Left lung (tissue), 14 donors: ENCODE measurements at places on chromosomes 1 and 21.

DNA sequence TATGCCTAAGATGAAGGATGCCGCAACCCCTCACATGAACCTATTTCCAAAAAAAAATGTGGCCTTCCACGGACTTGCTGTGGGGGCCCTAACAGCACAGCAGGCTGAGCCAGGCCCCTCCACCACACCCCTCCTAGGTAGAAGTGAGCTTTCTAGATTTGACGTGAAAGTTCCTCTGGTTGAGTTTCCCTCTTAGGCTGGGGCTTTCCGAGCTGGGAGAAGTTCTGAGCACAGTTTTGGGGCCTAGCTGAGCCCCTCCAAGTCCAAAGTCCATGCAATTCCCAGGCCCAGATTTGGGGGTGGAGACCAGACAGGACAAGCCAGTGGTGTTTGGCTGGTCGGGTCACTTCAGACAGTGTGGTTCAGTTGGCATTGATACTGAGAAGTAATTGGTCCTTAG is 13.8 kb upstream of the PHLDA3 start:
- no peak overlapping the region for H3K27ac ChIP-seq
- no peak for DNase-seq
- peaks cover 17% of the 10 kb centered on the region for H3K4me1 ChIP-seq
- no peaks in the 10 kb centered on the region for H3K36me3 ChIP-seq
- H3K27me3 ChIP-seq, result peaks cover 12% of the 10 kb centered on the region
- H3K4me3 ChIP-seq, result no peak overlapping the region

GRCh38 chr1:15027515-15027986 is 126.0 kb upstream of the TMEM51 start:
- no peak overlapping the region for H3K27ac ChIP-seq
- H3K27me3 ChIP-seq, result no peaks in the 10 kb centered on the region
- peak; percentile 86 for DNase-seq
- no peaks in the 10 kb centered on the region for H3K36me3 ChIP-seq
- H3K4me3 ChIP-seq, result no peak overlapping the region
- H3K4me1 ChIP-seq, result peaks cover 10% of the 10 kb centered on the region

- peak overlapping the region; percentile 97 for H3K27ac ChIP-seq
- peaks cover 8% of the 10 kb centered on the region for H3K4me1 ChIP-seq
- H3K36me3 ChIP-seq, result peaks cover 9% of the 10 kb centered on the region
- DNase-seq, result no peak
These were observed 2.4 kb downstream of the CCN1 start for GRCh38 chr1:85582687-85583591.

- no peak for DNase-seq
- H3K4me1 ChIP-seq, result no peaks in the 10 kb centered on the region
- no peak overlapping the region for H3K4me3 ChIP-seq
- H3K36me3 ChIP-seq, result no peaks in the 10 kb centered on the region
- H3K27ac ChIP-seq, result no peak overlapping the region
These were observed 22.7 kb downstream of the INAVA start for GRCh38 chr1:200917291-200917817.

- no peaks in the 10 kb centered on the region for H3K27me3 ChIP-seq
- H3K36me3 ChIP-seq, result no peaks in the 10 kb centered on the region
- H3K27ac ChIP-seq, result no peak overlapping the region
- H3K4me3 ChIP-seq, result no peak overlapping the region
- DNase-seq, result peak; percentile 70
These were observed 10.7 kb downstream of the CASQ2 start for GRCh38 chr1:115757856-115758255.

DNA sequence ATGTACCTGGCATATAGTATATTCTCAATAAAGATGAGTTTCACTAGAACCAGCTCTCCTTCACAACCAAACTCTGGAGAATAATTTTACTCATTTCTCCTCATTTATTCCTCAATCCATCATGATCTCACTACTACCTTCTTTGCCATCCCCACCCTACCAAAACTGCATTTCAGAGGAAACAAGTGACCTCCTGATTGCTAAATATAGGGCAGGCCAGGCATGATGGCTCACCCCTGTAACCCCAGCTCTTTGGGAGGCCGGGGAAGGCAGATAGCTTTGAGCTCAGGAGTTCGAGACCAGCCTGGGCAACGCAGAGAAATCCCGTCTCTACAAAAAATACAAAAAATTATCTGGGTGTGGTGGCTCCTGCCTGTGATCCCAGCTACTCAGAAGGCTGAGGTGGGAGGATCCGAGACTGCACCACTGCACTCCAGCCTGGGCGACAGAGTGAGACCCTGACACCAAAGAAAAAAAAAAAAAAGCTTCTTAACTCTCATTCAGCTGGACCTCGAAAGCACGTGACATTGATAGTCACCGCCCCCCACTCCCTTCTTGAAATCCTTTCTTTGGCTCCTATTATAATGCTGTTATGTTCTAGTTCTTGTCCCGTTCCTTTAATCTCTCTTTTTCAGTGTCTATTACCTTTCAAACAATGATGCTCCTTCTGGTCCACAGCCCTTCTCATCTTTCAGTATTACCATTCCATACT is 2.1 kb downstream of the TESK2 start:
- H3K27ac ChIP-seq, result no peak overlapping the region
- no peaks in the 10 kb centered on the region for H3K36me3 ChIP-seq
- H3K4me3 ChIP-seq, result no peak overlapping the region
- no peaks in the 10 kb centered on the region for H3K27me3 ChIP-seq
- no peak for DNase-seq
- peaks cover 24% of the 10 kb centered on the region for H3K4me1 ChIP-seq

- H3K4me3 ChIP-seq, result no peak overlapping the region
- H3K27me3 ChIP-seq, result no peaks in the 10 kb centered on the region
- H3K4me1 ChIP-seq, result no peaks in the 10 kb centered on the region
- H3K36me3 ChIP-seq, result no peaks in the 10 kb centered on the region
These were observed 4.9 kb upstream of the TENT5C start for GRCh38 chr1:117600966-117601365.

- H3K4me1 ChIP-seq, result no peaks in the 10 kb centered on the region
- no peak overlapping the region for H3K27ac ChIP-seq
- no peaks in the 10 kb centered on the region for H3K27me3 ChIP-seq
- no peak overlapping the region for H3K4me3 ChIP-seq
- no peak for DNase-seq
These were observed 118.9 kb downstream of the HHAT start for GRCh38 chr1:210447456-210448057.

- H3K4me1 ChIP-seq, result peaks cover 49% of the 10 kb centered on the region
- H3K27ac ChIP-seq, result peak overlapping the region; percentile 90
- H3K4me3 ChIP-seq, result peak overlapping the region; percentile 99
- H3K27me3 ChIP-seq, result no peaks in the 10 kb centered on the region
These were observed 640 bp downstream of the JTB start for GRCh38 chr1:153976819-153977249.

DNA sequence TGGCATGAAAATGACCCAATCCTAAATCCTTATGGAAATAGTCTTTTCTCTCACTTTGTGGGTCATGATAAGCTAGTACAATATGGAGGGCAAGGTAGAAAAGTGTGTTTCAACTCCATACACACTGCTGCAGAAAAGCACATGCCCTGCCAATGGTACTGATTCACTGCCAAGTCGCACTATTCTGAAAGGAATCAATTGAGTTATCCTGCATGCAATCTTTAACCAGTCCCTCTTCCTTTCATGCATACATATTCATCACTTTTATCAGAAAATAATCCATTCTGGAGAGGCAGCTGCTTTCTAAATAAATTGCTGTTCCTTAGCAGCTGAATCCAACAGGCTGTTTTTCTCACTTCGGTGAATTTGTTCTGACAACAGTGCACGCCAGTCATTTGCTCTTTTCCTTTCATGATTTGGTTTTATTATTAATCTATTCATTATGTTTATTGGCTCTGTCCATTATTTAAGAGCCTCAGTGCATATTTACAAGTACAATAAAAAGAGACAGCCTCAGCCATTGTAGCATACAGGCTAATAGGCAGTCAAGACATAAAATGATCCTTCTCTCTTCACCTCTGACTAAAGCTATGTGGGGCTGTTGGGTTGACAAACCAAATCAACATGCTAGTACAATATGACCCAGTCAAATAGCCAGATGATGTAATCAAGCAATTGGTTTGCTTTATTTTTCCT is 108.8 kb downstream of the CHD1L start:
- no peak for DNase-seq
- H3K36me3 ChIP-seq, result no peaks in the 10 kb centered on the region
- H3K4me3 ChIP-seq, result no peak overlapping the region
- H3K27ac ChIP-seq, result no peak overlapping the region

DNA sequence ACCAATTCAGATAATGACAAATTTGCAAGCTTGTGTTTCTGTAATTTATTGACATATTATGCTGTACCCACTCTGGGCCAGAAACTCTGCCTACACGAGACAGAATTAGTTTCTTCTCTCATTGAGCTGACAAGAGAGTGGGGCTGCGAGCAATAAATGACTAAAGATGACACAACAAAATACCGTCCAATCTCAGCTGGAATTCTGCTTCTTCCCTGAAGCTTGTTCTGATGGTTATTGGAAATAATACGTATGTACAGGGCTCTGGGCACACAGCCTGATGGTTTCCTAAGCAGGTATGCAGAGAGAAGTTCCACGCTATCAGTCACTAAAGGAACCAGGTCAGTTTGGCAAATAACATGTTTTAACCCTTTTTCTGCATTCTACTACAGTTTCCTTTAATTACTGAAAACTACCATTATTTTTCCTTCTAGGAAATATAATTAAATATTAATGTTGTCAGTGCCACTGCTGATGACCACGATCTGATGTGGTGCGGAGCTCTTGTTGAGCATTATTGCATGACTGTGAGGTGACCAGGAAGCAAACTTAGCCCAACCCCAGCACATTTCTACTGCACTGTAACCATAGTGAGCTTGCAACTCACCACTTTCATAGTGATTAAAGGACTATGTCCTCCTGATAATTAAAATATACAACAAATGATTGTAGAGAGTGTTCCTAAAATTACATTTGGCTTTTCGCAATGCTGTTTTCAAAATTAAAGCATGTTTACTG is 221.4 kb upstream of the L1TD1 start:
- DNase-seq, result no peak
- H3K27me3 ChIP-seq, result no peaks in the 10 kb centered on the region

- no peak overlapping the region for H3K27ac ChIP-seq
- no peak overlapping the region for H3K4me3 ChIP-seq
- H3K4me1 ChIP-seq, result no peaks in the 10 kb centered on the region
- no peak for DNase-seq
- no peaks in the 10 kb centered on the region for H3K36me3 ChIP-seq
These were observed 161.2 kb downstream of the NCAM2 start for GRCh38 chr21:21159253-21159899.

DNA sequence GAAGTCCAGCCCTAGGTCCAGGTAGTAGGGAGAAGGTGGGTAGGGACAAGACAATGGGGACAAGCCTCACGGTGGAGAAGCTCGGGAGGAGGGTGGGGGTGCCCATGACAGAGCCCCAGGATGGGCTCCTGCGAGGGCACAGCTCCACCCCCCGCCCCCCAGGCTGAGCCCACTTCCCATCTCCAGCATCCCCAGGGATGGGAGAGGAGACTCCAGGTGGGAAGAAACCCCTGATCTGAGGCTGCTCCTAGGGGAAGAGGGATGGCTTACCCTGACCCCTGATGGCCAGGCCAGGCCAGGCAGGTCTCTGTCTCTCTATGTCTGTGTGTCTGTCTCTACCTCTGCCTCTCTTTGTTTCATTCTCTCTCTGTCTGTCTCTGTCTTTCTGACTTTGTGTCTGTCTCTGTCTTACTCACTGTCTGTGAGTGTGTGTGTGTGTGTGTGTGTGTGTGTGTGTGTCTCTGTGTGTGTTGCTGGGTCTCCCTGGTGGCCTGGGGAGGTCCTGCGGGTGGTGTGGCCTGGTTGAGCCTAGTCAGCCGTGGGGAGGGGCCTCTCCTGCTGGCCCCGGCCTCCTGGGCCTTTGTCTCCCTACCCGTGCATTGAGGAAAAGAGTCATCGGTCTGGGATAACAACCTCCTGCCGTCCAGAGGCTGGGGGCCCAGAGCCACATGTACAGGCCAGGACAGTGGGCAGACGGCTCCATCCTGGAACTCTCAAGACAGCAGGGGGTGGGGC is 45.7 kb downstream of the WNT9A start:
- no peaks in the 10 kb centered on the region for H3K27me3 ChIP-seq
- no peak overlapping the region for H3K4me3 ChIP-seq
- DNase-seq, result no peak
- no peaks in the 10 kb centered on the region for H3K36me3 ChIP-seq
- H3K27ac ChIP-seq, result no peak overlapping the region

GRCh38 chr21:39377444-39378050 is 28.7 kb upstream of the HMGN1 start:
- no peaks in the 10 kb centered on the region for H3K36me3 ChIP-seq
- DNase-seq, result no peak
- H3K4me1 ChIP-seq, result peaks cover 25% of the 10 kb centered on the region
- H3K4me3 ChIP-seq, result no peak overlapping the region
- no peaks in the 10 kb centered on the region for H3K27me3 ChIP-seq
- H3K27ac ChIP-seq, result no peak overlapping the region

DNA sequence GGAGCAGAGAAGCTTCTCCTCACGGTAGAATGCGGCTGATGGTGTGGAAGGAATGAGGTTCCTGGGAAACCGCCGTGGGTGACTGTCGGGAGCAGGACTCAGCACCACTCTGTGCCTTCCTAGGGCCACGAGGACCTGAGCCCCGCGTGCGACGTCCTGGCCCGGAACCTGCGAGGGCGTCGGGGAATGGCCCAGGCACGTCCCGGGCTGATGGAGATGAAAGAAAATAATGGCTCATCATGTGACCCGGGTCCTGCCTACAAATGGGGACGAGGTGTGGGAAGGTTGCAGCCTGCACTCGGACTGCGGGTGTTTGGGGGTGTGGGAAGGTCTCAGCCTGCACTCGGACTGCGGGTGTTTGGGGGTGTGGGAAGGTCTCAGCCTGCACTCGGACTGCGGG is 25.1 kb upstream of the TTLL10 start:
- no peaks in the 10 kb centered on the region for H3K4me1 ChIP-seq
- no peak overlapping the region for H3K4me3 ChIP-seq
- DNase-seq, result no peak
- no peaks in the 10 kb centered on the region for H3K36me3 ChIP-seq
- no peak overlapping the region for H3K27ac ChIP-seq
- H3K27me3 ChIP-seq, result no peaks in the 10 kb centered on the region

DNA sequence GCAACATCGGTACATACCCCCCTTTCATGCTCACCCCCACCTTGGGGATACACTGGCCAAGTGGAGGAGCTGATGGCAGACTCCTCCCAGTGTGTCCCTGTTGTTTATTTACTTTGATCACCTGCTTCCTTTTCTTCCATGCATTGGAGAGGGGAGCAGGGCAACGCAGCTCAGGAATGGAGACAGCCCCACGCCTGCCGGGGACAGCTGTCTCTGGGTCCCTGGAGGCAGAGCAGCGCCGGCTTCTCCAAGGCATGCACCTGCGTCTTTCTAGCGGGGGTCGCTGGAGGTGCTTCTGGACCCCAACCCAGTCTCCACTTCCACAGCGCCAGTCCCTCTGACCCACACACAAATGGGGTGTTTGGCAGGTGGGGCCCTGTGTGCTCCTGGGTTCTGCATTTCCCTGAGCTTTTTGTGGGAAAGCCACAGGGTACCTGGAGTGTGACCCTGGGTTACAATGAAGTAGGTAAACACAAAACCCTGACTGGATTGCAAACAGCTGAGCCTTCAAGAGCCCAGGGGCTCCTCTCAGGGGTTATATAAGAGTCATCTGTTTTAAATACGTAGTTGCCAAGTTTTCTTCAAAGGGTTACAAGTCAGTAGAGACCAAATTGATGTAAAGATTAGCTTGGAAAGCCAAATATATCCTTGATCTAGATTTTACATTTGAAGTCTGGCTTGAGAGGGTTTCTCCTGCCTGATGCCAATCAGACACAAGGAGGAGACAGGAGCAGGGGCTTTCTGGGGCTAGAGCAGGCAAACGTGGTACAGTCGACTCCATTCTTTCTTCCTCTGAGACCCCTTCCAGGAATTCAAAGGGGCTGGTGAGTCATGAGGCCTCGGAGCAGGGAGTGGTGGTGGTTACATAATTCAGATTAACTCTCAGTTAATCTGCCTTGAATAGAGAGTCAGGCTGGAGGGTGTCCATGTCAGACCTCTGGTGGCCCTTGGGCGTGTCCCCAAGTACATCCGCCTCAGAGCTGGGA is 4.5 kb downstream of the AJAP1 start:
- H3K27ac ChIP-seq, result no peak overlapping the region
- no peak for DNase-seq
- no peaks in the 10 kb centered on the region for H3K4me1 ChIP-seq
- no peaks in the 10 kb centered on the region for H3K36me3 ChIP-seq
